Left forelimb (tissue), 1 donor: ENCODE measurements at places on chromosomes 2 and 18.

DNA sequence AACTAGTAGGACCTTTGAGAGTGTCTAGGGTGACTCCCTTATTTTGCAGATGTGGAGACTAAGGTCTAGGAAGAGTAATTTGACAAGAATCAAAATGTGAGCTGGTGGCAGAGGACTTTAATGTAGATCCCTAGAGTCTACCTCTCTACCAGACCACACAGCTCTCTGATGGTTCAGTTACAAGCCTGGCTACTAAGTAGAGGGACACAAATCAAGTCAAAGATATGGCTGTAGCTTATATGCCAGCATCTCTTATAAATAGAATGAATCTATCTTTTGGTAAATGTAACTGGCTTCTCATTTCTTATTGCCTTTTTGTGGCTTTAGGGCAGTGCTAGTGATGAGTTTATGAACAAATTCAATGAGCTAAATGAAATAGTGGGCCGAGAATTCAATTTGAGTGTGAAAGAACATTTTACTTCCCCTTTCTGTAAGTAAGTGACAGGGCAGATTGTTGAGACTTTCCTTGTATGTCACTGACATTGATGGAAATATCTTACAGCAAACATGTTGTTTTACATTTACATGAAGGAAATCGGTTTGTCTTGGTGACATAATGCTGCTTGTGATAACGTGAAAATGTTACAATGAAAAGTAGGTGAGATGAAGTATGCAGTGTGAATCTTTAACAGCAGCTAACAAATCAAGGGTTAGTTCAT, 28.3 kb downstream of the CSRNP3 start:
- no peak for DNase-seq

GRCh38 chr2:8289111-8289510, 392.7 kb upstream of the ID2 start:
- no peak for DNase-seq

DNA sequence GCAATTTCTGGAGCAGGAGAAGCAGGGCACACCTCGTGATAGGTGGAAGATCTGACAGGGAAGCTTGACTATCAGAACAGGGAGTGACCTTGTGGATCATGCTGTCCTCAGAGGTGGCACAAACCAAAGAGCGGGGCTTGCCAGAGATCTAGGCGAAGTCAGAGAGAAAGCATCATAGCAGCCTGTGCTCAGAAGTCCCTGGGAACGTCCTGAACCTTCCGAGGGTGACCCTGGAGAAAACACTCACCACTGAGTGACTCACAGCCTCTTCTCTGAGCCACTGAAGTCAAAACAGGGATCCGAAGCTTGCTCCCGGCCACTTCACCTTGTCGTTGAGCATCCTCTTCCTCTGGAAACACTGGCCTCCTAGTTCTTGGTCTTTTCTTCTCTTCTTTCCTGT, 56.7 kb downstream of the IL1R2 start:
- DNase-seq = no peak

DNA sequence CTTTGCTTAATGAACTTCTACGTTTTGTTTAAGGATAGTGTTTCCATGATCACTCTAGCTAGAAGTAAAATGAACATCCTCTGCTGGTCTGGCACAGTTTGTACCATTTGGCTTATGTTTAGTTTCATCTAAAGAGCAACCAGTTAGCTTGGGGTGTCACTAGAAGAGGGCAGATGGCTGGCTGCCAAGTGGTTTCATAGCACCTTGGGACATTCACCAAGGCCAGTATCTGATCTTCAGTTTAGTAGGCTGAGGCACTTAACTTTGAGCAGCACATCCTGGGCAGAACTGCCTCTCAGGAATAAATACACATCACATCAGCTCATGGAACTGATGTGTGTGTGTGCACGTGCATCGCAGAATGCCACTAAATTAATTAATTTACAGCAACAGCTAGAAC, 68.4 kb downstream of the NXPH2 start:
- no peak for DNase-seq

DNA sequence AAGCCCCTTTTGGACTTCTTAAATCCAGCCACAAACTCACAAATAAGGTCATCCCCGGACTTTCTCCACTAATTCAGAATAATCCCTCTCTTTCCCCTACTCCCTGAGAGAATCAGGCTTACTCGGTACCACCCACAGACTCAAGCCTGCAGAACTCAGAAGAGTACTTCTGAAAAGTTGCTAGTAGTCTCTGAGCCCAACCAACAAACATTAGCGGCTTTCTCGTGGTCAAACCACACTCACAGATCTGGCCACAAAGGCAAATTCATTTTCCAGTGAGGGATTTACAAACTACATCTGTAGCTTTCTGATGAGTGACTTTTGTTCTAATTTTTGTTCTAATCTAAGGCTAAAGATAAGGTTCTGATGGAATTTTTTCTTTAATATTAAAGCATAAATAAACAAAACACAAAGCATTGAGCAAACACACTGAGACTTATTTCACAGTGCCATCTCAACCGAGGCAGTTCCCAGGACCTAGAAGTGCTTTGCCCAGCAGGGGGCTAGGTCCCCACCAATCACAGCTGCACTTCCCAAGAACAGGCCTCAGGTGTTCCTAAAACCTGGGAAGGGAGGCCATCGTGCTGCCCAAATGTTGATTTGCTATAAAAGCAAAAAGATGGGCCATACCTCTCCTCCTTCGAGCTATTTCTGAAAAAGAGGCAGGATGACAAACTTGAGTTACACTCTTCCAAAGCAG, 110.7 kb downstream of the COLEC12 start:
- DNase-seq = no peak

GRCh38 chr2:192098814-192099491, 95.8 kb downstream of the TMEFF2 start:
- no peak for DNase-seq

GRCh38 chr2:157388827-157389226, 55.1 kb downstream of the CYTIP start:
- DNase-seq = no peak

DNA sequence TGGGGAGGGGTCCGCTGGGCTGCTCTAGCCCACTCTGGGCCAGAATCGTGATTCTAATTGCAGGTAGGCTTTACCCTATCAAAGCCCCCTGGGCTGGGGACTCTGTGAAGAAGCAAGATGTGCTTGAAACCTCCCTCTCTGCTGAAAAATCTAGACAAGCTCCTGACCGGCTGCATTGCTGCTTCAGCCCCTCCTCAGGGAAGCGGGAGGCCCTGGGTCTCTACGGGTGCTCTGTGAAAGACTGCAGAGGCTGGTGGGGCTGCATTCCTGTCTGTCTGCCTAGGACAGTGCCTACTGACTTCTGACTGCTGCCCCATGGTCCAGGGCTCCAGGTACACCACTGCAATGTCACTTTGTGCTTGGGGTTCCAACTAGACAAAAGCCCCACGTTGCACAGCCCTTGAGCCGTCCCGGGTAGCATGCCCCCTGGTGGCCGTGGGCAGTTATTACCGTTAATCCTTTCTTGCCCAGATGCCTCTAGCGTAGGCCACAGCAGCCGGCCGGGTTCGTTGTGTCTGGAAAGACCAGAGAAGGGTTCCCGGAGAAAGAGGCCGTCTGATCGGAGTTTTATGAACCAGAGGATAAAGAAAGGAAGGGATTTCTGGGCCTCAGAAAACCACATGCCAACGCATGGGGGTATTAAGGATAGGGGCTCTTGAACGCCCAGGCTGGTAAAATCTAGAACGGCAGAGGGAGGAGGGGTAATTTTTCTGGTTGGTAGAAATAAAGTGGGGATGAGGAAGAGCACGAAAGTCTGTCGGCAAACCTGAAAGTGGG, 15.9 kb upstream of the C1QL2 start:
- no peak for DNase-seq

DNA sequence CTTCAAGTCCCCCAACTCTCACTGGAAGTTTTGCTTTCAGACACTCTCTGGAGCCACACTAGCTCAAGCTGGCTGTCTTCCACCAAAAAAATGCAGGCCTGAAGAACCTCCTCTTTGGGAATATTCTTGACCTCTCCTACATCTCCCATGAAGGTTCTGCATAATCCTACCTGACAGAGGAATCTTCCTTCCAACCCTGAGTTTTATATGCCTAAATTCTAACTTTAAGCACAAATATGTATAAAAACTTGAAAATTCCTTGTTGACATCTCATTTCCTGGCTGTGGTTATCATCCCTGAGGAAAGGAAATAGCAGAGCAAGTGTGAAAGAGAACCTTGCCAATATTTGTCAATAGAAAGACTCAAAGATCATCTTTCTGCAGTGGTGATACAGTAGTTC, 249.0 kb downstream of the LPIN1 start:
- DNase-seq = no peak

DNA sequence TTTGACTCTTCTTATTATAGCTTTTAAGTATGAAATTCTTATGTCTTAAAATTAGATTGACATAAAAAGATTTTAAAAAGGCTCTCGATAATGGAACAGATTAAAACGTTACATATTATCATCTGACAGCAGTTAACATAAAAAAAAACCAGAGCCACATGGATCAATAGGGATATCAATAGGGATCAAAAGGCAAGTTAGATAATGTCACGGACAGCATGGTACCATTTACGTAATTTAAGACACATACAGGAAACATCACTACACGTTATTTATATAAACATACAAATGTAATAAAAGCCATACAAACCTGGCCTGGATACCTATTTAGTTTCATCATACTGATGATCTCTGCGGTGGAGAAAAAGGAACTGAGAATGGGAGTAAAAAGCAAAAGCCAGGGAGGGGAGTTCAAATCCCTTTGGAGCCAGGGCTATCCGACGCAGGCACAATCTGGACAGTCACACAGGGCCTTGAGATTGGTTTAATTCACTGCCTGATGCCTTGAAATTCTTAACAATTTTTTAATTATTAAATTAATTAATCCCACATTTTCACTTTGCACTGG, 227.2 kb downstream of the AFF3 start:
- no peak for DNase-seq

- DNase-seq = no peak
These were observed 21.8 kb upstream of the TANK start for GRCh38 chr2:161138429-161138828.

DNA sequence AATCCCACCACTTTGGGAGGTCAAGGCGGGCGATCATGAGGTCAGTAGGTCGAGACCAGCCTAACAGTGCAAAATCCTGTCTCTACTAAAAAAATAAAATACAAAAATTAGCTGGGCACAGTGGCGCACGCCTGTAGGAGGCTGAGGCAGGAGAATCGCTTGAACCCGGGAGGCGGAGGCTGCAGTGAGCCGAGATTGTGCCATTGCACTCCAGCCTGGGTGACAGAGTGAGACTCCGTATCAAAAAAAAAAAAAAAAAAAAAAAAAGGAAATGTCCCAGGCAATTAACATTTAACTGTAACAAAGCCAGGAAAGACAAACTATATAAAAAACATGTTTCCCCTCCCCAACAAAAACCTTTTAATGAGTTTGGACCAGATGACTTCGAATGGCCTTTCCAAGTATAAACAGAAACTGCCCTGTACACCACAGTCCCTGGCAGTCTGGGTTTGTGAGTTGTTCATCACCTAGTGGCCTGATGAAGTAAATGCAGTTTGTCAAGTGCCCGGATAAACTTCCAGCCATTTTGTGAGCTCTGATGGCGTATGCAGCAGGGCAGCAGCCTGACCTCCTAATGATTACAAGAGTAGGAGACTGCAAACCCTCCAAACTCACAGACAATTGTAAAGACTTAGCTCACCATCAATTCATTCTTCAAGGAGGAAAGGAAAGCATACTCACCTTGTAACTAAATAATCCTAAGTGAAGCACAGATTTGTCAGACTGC, 16.6 kb upstream of the PCBP1 start:
- DNase-seq = no peak

- DNase-seq = no peak
These were observed 39.6 kb downstream of the TTC39C start for GRCh38 chr18:24054130-24054529.

DNA sequence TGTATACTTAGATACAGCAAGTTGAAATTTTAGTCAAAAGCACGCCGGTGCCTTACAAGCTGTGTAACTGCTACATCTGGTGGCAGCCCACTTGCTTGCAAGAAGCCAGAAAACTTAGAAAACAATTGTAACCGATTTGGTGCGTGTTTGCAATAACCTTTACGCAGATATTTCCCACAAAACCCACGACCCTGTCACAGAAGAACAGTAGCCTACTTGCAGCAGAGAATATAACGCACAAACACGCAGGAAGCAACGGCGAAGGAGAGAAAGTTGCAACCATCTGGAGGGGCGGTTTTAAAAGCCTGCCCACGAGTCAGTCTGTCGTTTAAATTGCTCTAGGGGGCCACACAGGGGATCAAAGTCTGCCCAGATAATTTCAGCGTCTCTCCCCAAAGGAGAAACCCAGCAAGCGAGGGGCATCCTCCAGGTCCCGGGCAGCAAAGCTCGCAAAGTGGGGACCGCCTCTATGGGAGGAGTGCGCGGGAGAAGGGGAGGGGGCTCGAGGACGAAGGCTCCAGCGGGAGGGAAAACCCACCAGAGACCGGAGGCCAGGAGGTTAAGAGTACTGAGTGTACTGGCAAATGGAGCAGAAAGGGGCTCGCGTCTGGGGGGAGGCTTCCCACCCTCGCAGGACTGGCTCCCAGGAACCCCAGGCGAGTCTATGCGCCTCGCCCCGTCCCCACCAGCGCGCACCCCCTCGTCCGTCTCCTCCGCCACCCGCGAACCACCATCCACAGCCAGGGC, 1.1 kb downstream of the TLK1 start:
- DNase-seq = peak; percentile 78

DNA sequence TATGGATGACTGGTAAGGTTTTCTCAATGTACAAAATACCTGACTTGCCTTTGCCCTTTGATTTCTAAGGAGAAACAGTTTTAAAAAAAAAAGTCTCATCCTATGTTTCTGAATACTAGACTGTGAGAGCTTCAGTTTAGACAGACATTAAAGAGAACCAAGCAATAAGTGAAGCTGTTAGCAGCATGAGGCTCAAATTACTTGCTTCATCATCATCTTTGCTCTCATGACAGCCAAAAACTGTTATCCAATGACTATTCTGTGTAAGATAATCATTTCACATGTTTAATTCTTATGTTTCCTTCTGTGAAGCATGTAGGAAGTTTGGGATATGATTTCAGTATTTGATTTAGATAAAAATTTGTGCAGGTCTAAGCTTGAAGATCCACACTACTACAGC, 129.2 kb downstream of the COMMD1 start:
- no peak for DNase-seq

GRCh38 chr2:64922482-64923384, 66.5 kb upstream of the SLC1A4 start:
- no peak for DNase-seq

GRCh38 chr2:155372969-155373368, 674.5 kb downstream of the KCNJ3 start:
- DNase-seq = no peak

GRCh38 chr2:202545523-202545922, 89.2 kb upstream of the FAM117B start:
- no peak for DNase-seq

- DNase-seq = no peak
These were observed 598.2 kb upstream of the SYT4 start for GRCh38 chr18:43875511-43875910.

GRCh38 chr2:6866275-6866671, 566 bp upstream of the CMPK2 start:
- no peak for DNase-seq
